ENCODE measurements at places on chromosomes 16 and 17. TPM values are rescaled to one million over a fixed set of nuclear protein-coding genes. Genes with fewer than 3 reads are reported as not detected.
A peak's percentile ranks its signal among the peaks of the same experiment; 100 is the strongest.

Gene PYDC1
- not detected for total RNA-seq

Gene SERPINF2
- total RNA-seq: 0.41 TPM

Gene CSH1
- total RNA-seq: not detected

Gene CES1
- total RNA-seq: not detected

Gene NEUROD2
- total RNA-seq: not detected

Gene ABI3
- 32.8 TPM for total RNA-seq

Gene SAMD14
- 3.6 TPM for total RNA-seq

Gene TMEM100
- not detected for total RNA-seq

Gene MEIOB
- total RNA-seq: not detected

Gene NKIRAS2
- total RNA-seq: 36.3 TPM

Gene ODF4
- total RNA-seq: not detected

Gene ABCC11
- not detected for total RNA-seq

DNA sequence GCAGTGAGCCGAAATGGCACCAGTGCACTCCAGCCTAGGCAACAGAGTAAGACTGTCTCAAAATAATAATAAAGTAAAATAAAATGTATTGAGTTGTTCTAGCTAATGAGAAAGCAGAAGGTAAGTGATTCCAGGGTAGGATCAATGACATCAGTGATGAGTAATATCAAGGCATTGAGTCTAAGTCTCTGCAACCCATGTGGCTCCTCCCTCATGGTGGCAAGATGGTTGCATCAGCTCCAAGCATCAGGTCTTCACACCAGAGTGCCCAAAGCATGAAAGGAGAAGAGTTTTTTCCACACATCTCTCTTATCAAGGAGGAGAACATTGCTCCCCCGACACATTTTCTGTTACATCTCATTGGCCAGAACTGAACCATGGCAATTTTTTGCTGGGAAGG lies 34.8 kb upstream of the GAS7 start:
- no peak overlapping the region for H3K4me3 ChIP-seq
- H3K27me3 ChIP-seq: no peaks in the 10 kb centered on the region
- H3K4me1 ChIP-seq: no peaks in the 10 kb centered on the region

DNA sequence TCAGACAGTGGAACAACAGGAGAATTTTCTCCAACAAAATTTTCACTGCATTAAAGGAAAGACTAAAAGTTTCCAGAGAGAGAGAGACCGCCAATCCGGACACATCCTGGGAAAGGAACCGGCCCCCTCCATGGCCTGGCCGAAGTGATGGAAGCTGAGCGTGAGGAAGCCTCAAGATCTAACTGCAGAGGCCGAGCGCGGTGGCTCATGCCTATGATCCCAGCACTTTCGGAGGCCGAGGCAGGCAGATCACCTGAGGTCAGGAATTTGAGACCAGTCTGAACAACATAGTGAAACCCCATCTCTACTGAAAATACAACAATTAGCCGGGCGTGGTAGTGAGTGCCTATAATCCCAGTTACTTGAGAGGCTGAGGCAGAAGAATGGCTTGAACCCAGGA lies 3.9 kb downstream of the CTRB2 start:
- DNase-seq: no peak
- H3K27me3 ChIP-seq: peaks cover 14% of the 10 kb centered on the region
- no peak overlapping the region for H3K27ac ChIP-seq
- H3K4me1 ChIP-seq: peaks cover 11% of the 10 kb centered on the region
- no peaks in the 10 kb centered on the region for H3K36me3 ChIP-seq

- no peak for DNase-seq
- H3K36me3 ChIP-seq: no peaks in the 10 kb centered on the region
- no peak overlapping the region for H3K4me3 ChIP-seq
- no peak overlapping the region for H3K27ac ChIP-seq
- no peaks in the 10 kb centered on the region for H3K27me3 ChIP-seq
- no peaks in the 10 kb centered on the region for H3K4me1 ChIP-seq
These were observed 89.2 kb downstream of the MAP2K6 start for GRCh38 chr17:69503711-69504110.

DNA sequence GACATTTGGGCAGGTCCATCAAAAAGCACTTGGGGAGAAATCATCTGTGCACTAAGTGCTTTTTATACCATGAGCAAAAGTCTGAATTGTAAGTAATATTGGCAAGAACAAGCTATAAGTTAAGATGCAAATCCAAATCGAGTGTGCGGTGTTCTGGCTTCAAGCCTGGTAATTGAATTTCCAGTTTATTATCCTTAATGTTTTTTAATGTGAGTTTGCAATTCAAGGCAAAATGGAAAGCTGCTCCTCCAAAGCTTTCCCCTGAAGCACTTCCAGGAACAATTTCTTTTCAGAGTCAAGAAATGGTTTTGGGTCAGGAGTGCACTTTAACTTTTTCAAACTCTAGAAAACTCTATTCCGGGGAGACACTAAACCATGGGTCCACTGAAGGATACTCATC lies 445.7 kb downstream of the TOX3 start:
- no peak overlapping the region for H3K4me3 ChIP-seq
- no peaks in the 10 kb centered on the region for H3K4me1 ChIP-seq
- no peak overlapping the region for H3K27ac ChIP-seq
- no peaks in the 10 kb centered on the region for H3K27me3 ChIP-seq
- DNase-seq: no peak
- no peaks in the 10 kb centered on the region for H3K36me3 ChIP-seq

- no peak overlapping the region for H3K27ac ChIP-seq
- H3K4me3 ChIP-seq: no peak overlapping the region
- H3K27me3 ChIP-seq: peaks cover 2% of the 10 kb centered on the region
- H3K4me1 ChIP-seq: peaks cover 16% of the 10 kb centered on the region
These were observed 58.2 kb downstream of the TK2 start for GRCh38 chr16:66491716-66492064.

DNA sequence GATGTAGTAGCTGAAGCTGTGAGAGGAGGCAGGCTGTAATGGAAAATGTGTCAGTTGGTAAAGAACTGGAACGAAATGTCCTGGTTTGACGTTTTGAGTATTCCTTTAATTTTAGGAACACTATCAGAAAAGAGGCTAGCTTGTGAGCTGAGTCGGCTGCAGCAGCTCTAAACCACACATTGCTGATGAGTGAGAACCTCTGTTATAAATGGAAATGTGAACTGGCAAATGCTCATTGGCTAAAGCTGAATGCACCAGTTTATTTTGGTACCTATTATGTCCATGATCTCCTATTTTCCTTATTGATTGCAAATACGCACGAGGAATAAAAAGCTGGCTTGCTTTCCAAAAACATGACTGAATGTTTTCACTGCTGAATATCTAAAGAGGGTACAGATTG lies 11.0 kb upstream of the WIPI1 start:
- H3K4me1 ChIP-seq: peaks cover 7% of the 10 kb centered on the region
- no peak overlapping the region for H3K27ac ChIP-seq
- H3K27me3 ChIP-seq: peaks cover 34% of the 10 kb centered on the region
- H3K36me3 ChIP-seq: no peaks in the 10 kb centered on the region
- no peak overlapping the region for H3K4me3 ChIP-seq
- no peak for DNase-seq

- DNase-seq: no peak
- peaks cover 14% of the 10 kb centered on the region for H3K4me1 ChIP-seq
- H3K27ac ChIP-seq: no peak overlapping the region
- no peak overlapping the region for H3K4me3 ChIP-seq
These were observed 70.5 kb downstream of the RBBP6 start for GRCh38 chr16:24609740-24610415.

DNA sequence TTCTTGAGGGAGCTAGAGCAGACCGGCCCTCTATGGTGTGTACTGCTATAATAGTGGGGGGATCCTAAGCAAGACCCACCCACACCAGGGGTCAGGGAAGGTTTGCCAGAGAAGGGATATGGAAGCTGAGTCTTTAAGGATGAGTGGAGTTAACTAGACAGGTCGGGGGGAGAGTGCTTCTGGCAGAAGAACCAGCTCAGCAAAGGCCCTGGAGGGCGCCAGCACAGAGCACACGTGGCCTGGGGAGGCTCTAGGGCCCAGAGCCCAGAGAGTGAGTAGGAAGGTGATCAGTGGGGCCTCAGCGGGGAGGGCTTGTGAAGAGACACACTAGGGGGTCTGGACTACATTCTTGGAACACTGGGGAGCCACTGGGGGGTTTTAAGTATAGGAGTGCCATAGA lies 21.1 kb downstream of the NGFR start:
- no peak overlapping the region for H3K4me3 ChIP-seq
- no peaks in the 10 kb centered on the region for H3K4me1 ChIP-seq
- DNase-seq: no peak

GRCh38 chr16:31080035-31080629 lies 5.9 kb downstream of the ZNF646 start:
- H3K27me3 ChIP-seq: no peaks in the 10 kb centered on the region
- peaks cover 34% of the 10 kb centered on the region for H3K36me3 ChIP-seq
- no peak for DNase-seq
- no peak overlapping the region for H3K27ac ChIP-seq
- H3K4me1 ChIP-seq: peaks cover 12% of the 10 kb centered on the region
- H3K4me3 ChIP-seq: no peak overlapping the region

GRCh38 chr16:76118344-76118743 lies 158.9 kb upstream of the CNTNAP4 start:
- H3K36me3 ChIP-seq: no peaks in the 10 kb centered on the region
- H3K4me3 ChIP-seq: no peak overlapping the region
- DNase-seq: no peak
- no peak overlapping the region for H3K27ac ChIP-seq

GRCh38 chr16:3490911-3491629 lies 4.2 kb downstream of the C16orf90 start:
- H3K4me3 ChIP-seq: no peak overlapping the region
- peaks cover 3% of the 10 kb centered on the region for H3K36me3 ChIP-seq
- no peaks in the 10 kb centered on the region for H3K27me3 ChIP-seq
- H3K27ac ChIP-seq: no peak overlapping the region
- H3K4me1 ChIP-seq: no peaks in the 10 kb centered on the region

- H3K27me3 ChIP-seq: peaks cover 24% of the 10 kb centered on the region
- no peaks in the 10 kb centered on the region for H3K36me3 ChIP-seq
- no peak overlapping the region for H3K27ac ChIP-seq
- no peaks in the 10 kb centered on the region for H3K4me1 ChIP-seq
- no peak for DNase-seq
- no peak overlapping the region for H3K4me3 ChIP-seq
These were observed 7.8 kb upstream of the SSTR2 start for GRCh38 chr17:73156887-73157520.

GRCh38 chr16:8660841-8661301 lies 13.5 kb upstream of the ABAT start:
- no peaks in the 10 kb centered on the region for H3K4me1 ChIP-seq
- H3K36me3 ChIP-seq: no peaks in the 10 kb centered on the region
- no peak overlapping the region for H3K27ac ChIP-seq
- DNase-seq: peak; percentile 46
- no peaks in the 10 kb centered on the region for H3K27me3 ChIP-seq

DNA sequence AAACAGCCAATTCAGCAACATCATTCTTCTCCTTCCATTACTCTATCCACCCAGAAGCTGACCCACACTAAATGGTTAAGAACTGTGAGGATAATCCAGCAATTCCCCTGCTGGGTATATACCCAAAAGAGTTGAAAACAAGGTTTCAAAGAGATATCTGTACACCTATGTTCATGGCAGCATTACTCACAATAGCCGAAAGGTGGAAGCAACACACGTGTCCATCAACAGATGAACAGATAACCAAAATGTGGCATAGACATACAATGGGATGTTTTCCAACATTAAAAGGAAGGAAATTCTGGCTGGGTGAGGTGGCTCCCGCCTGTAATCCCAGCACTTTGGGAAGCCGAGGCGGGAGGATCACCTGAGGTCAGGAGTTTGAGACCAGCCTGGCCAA lies 19.9 kb downstream of the MIS12 start:
- DNase-seq: no peak
- no peaks in the 10 kb centered on the region for H3K27me3 ChIP-seq
- H3K27ac ChIP-seq: no peak overlapping the region
- no peak overlapping the region for H3K4me3 ChIP-seq
- peaks cover 4% of the 10 kb centered on the region for H3K4me1 ChIP-seq
- peaks cover 20% of the 10 kb centered on the region for H3K36me3 ChIP-seq

- H3K27ac ChIP-seq: no peak overlapping the region
- no peak for DNase-seq
- H3K4me3 ChIP-seq: no peak overlapping the region
- peaks cover 9% of the 10 kb centered on the region for H3K27me3 ChIP-seq
- H3K4me1 ChIP-seq: no peaks in the 10 kb centered on the region
These were observed 45.6 kb downstream of the TBC1D26 start for GRCh38 chr17:15777717-15778116.

- no peak overlapping the region for H3K4me3 ChIP-seq
- peaks cover 13% of the 10 kb centered on the region for H3K4me1 ChIP-seq
- H3K36me3 ChIP-seq: no peaks in the 10 kb centered on the region
- H3K27ac ChIP-seq: no peak overlapping the region
- H3K27me3 ChIP-seq: peaks cover 11% of the 10 kb centered on the region
These were observed 5.9 kb downstream of the MEOX1 start for GRCh38 chr17:43655693-43656255.

DNA sequence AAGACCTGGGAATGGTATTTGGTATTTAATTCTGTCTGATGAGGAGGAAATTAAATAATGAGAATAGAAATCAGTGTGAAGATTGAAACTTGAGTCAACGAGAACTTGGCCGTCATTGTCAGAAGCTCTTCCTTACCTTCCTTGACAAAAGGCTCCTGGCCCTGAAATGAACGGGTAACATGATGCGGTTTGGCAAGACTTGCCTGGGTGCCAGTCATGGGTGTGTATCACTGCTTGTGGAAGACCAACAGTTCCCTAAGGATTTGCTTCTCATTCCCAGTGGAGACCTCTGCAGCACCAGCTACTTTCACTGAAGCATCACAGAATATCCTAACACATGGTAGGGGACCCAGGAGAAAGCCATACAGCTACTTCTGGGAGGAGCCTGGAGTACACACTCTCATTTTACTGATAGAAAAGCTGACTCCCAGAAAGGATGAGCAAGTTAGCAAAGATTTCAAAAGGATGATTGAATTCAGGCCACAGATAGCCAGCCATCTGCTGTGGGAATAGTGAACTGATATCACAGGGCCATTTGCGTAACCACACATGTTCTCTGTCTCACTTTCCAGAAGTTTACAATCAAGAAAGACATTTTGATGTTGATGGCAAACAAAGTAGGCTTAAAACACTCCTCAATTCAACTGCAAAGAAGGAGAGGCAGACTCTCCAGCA lies 258.1 kb upstream of the SALL1 start:
- no peaks in the 10 kb centered on the region for H3K36me3 ChIP-seq
- no peaks in the 10 kb centered on the region for H3K4me1 ChIP-seq
- no peak overlapping the region for H3K4me3 ChIP-seq
- no peaks in the 10 kb centered on the region for H3K27me3 ChIP-seq

DNA sequence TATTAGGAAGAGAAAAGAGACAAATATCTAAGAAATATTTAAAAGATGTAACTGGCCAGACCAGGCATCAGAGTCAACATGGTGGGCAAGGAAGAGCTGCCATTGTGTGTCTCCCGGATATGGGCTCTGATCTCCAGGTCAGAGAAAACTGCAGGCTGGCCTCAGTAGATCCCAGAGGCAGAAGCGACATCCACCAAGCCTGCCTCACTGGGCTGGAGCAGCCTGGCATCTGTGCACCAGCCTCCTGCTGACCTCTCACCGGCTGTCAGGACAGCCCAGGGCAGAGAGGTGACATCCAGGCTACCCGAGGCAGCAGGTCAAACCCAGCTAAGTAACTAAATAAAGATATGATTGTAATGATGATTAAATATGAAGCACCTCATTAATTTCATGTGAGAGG lies 162.8 kb upstream of the TNRC6C start:
- H3K4me1 ChIP-seq: no peaks in the 10 kb centered on the region
- H3K4me3 ChIP-seq: no peak overlapping the region
- H3K27ac ChIP-seq: no peak overlapping the region
- peaks cover 22% of the 10 kb centered on the region for H3K27me3 ChIP-seq

GRCh38 chr17:42537826-42538451 lies 1.9 kb downstream of the NAGLU start:
- H3K27me3 ChIP-seq: peaks cover 10% of the 10 kb centered on the region
- H3K4me1 ChIP-seq: peaks cover 31% of the 10 kb centered on the region
- H3K27ac ChIP-seq: peak overlapping the region; percentile 24
- no peak for DNase-seq
- peak overlapping the region; percentile 62 for H3K4me3 ChIP-seq
